ENCODE measurements at places on chromosomes 7 and 10.
A peak's percentile ranks its signal among the peaks of the same experiment; 100 is the strongest.

DNA sequence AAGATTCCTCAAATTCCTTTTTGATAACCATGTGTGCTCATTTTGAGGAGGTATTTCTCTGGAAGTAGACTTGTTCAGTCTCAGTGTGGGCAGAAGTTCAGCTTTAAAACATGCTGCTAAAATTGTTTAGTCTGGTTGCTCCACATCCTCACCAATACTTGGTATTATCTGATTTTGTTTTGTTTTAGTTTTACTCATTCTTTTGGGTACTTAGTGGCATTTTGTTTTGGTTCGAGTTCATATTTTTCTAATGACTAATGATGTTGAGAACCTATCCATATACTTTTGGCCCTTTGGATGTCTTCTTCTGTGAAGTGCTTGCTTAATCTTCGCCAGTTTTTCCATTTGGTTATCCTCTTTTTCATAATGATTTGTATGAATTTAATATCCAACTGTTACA lies 694.2 kb upstream of the FZD8 start:
- DNase-seq = no peak

DNA sequence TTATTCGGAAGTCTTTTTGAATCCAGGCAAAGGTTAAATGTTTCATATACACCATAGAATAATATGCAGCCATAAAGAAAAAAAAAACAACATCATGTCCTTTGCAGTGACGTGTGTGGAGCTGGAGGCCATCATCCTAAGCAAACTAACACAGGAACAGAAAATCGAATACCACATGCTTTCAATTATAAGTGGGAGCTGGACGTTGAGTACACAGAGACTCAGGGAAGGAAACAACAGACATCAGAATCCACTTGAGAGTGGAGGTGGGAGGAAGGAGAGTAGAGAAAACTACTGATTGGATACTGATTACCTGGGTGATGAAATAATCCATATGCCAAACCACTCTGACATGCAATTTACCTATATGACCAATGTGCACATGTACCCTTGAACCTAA lies 293.4 kb downstream of the KLF6 start:
- no peak for DNase-seq

DNA sequence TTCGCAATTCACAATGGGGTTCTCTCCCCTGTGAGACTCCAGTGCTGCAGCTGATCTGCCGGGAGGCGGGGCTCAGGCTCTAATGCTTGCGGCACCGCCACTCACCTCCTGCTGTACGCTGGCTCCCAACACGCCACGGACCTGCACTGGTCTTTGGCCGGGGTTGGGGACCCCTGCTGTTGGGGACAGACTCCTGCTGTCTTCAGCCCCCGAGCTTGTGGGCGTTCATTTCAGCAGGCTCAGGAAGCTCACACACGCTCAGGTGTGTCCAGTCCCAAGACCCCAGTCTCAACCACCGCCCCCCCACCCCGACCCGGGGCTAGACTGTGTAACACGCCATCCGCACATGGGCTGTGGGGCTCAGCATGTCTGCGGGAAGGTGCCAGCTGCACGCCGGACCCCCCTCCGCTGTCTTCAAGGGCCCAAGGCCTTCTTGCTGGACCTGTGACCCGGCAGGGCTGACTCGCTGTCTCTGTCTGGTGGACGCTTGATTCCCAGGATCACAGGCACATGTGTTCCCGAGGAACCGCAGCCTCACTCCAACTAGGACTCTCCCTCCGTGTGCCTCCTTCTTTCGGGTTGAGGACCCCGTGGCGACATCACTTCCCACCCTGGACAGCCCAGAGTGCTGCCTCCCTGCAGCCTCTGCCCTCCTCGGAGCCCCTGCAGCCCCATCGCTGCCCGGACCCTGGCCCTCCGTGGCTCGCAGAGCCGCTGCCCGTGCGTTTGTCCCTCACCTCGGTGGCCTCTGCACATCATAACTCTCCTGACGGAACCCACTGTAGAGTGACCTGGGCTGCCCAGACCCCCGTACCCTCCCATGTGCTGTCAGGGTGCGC lies 106.4 kb downstream of the DNAJB6 start:
- DNase-seq = no peak

DNA sequence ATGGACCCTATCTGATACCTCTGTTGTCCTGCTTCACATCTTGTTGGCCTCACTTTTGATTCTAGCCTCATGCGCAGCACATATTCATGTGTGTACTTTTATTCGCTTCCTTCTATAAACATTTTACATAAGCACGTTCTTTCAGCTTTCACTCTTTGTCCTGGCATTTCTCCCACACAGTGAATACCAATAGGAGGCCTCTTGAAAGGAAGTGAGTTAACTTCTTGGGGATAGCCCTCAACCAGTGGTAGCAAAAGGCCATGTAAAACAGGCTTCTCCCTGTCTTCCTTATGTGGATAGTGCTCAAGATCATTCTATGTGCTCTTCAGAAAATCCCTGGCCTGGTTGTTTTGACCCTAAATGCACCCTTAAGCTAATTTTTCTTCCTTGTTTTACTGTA lies 633.9 kb upstream of the MBL2 start:
- no peak for DNase-seq

DNA sequence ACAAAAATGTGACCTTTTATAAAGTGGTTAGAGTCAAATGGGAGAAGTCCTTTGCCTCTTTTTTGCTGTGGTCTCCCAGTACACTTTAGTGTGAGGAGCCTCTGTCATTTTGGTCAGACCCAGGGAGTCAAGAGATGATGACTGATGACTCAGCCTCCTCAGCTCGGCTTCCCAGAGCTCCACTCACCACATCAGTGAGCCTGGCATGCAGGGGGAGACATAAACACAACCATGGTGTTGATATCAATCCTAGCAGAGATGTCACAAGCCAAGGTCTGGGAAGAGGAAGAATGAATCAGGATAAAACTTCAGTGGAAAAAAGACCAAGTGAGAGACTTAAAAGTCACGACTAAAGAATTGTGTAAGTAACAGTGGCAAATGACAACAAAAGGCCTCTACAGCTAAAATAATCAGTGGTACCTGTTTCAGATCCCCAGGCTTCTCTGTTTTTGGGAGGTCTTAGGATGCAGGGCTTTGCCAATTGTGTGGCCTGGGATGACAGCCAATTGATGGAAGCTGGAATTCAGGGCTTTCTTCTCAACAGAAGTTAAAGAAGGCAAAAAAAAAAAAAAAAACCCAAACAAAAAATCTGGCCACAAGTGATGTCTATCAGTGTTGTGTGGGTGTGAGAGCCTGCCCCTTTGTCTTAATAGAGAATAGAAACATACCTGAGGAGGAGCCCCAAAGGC lies 50.2 kb downstream of the TFAM start:
- peak; percentile 72 for DNase-seq

DNA sequence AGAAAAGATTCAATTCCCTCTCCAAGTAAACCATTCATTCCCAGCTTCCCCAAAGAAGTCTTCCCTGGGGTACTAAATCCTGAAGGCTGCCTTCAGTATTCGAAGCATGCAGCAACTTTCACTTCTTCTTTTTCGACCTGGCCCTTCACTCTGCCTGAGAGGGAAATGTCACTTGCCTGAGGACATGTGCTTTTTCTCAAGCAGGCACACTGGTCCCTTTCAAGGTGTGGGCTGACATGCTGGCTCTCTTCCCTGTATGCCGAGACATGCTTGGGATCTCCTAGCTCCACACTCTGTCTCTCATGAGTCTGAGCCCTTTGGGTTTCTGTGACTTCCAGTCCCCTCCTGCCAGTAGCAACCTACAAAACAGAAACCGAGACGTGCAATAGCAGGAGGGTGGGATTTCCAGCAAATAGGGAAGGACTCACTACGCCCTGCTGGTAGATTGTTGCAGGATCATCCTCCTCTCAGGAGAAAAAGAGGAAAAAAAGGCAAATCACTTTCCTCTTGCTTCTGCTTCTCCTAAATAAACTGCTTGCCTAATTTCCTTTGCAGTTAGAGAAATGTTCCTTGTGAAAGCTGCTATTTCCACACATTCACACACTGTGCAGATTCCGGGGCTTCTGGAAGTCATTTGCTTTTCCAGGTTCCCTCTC lies 33.5 kb downstream of the FIGNL1 start:
- peak; percentile 42 for DNase-seq

DNA sequence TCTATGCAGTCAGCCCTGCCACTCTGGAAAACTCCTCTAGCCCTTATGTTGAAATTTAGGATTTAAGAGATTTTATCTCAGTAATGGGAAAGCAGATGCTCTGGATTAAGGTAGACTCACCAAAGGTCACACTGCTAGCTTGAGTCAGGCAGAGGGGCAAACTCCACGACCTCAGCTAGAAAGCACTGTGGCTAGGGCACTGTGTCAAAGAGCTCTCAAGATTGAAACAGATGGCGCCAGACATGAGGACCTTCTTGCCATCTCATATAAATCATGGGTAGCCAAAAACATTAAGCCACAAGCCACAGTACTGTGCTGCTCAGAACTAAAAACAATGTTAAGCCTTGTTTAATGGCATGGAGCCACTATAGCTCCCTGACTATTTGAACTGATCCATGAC lies 188.7 kb downstream of the DNAJC1 start:
- no peak for DNase-seq

DNA sequence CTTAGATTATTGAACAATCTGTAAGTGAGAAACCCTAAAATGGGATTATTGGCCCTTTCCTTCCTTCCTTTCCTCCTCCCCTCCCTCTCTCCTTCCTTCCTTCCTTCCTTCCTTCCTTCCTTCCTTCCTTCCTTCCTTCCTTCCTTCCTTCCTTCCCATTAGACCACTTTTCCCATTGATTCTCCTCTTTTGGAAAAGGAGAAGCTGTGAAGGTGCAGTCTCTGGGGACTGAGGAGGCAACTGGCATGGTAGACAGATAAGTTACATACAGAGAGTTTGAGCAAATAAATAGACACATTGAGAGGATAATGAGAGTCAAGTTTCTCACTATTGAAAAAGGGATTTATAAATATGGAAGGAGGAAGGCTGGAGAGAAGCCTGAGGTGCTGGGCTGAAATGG lies 45.0 kb upstream of the CCDC7 start:
- no peak for DNase-seq

GRCh38 chr7:1678571-1679325 lies 8.7 kb downstream of the ELFN1 start:
- DNase-seq = peak; percentile 29

DNA sequence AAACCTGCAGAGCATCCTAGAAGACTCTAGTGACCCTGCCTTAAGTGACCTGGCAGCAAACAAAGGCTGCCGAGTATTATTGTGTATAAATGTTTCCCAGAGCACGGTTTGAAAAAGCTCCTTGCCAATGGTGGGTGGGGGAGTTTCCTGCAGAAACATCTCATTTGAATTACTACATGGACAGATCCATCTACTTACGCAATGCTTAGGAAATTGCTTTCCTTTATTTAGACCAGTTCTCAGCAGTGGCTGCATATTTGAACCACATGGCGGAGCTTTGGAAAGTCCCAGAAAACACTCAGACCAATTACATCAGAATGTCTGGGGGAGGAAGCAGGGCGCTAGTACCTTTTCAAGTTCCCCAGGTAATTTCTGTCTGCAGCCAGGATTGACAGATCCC lies 560.9 kb downstream of the SDK1 start:
- DNase-seq = no peak

DNA sequence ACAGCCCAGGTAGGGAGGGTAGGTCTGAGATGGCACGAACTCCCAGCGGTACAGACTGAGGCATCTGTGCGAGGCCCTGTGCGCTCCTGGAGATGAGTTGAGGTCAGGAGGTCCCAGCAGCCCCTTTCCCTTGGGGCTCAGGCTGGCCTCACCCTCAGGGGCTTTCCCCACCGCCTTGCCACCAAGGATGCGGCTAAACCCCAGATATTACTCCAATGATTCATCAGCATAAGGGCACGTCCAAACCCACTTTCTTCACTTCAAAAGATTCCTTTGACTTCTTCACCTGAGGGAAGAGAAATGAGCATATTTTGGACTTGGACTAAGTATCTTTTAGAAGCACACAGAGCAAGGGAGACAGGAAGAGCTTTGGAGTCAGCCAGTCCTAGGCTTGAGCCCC lies 20.3 kb downstream of the UROS start:
- no peak for DNase-seq

DNA sequence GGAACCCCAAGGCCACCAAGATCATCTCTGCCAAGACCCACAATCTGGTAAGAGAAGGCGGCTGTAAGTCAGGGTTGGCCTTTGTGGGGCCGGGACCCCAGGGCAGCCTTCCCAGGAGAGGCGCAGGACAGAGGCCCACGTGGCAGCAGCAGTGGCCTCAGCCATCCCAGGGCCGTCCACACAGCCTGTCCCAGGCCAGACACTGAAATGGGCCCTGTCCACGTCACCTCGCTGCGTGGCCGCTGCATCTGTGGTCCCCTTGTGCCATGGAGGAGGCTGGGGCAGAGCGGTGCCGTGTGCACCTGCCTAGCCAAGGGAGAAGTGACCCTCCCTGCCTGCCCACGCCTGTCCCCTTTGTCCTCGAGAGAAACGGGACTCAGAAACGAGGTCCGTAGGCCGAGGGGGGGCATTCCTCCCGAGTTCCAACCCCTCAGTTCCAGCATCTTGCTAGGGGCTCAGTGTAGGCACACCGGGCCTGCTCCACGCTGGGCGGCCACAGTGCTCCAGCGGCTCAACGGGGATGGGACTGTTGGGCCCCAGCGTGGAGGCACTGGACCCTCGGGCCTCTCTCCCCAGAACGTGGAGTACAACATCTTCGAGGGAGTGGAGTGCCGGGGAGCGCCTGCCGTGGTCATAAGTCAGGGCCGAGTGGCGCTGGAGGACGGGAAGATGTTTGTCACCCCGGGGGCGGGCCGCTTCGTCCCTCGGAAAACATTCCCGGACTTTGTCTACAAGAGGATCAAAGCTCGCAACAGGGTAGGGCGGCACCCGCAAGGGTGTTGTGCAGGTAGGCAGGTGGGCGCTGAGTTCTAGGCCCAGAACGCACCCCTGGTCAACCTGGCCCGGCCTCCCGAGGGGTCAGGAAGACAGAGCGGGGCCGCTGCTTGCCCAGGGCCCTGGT lies 15.6 kb downstream of the DPYSL4 start:
- no peak for DNase-seq

GRCh38 chr10:61779950-61780659 lies 117.4 kb downstream of the CABCOCO1 start:
- DNase-seq = no peak

DNA sequence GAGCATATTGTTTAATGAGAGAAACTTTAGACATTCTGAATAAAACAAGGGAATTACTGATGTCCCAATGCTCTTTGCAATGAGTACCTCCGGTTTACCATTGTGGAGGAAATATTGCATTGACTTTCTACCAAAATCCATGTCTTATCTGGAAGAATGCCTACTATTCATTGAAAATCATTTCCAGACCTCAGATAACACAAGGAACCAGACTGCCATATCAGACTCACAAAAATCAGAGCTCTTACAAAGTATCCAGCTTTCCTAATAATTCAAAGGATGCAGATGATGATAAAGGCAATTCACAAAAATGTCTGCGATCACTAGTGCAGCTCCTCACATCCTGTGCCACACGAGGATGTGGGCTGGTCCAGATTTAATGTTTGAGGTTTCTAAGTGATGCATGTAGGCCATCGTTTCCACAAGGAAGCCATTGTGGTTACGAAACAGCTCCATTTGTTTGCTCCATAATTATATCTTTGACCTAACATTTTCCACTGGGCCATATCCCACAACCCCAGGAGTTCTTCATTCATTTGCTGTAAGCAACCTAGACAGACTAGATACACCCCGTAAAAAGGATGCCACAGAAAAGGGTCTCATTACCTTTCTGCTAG lies 831.1 kb upstream of the C7orf33 start:
- no peak for DNase-seq
